ENCODE measurements at places on chromosomes 6 and 20.

GRCh38 chr6:160198606-160199211 is 59.9 kb downstream of the SLC22A2 start:
- DNase-seq = peak; percentile 63

DNA sequence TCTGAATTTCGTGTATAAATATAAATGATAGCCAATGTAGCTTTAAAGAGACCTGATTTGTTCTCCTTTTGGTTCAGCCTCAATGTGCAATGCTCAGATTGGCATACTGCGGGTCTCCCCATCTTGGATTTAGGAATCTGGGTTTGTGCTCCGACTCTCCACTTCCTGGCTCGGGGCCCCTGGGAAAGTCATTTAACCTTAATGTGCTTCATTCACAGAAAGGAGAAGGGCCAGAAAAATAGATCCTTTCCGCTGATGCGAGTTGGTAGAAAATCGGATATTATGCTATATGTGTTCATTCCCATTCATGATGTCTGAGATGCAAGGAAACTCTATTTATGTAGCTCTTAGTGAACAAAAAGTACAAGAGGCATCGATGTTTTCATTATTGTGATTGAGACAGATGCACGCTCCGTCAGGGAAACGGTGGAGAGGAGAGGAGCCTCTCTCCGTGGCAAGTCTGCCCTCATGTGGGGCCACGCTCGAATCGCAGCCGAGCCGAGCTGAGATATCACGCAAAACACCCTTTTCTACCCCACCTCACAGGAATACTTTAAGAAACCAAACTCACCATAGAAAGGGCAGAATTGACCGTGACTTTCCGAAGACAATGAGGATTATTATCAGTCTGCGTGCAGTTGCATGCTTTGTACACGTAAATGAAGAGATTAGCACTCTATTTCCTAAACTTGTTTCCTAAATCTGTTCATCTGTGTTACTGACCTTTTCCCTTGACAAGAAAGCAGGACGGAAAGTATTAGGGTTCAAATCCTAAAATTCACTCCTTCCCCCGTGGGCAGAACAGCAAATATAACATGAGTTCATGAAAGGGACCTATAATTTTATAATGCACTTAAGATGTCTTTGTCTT is 136.6 kb downstream of the COL9A1 start:
- DNase-seq = peak; percentile 75

DNA sequence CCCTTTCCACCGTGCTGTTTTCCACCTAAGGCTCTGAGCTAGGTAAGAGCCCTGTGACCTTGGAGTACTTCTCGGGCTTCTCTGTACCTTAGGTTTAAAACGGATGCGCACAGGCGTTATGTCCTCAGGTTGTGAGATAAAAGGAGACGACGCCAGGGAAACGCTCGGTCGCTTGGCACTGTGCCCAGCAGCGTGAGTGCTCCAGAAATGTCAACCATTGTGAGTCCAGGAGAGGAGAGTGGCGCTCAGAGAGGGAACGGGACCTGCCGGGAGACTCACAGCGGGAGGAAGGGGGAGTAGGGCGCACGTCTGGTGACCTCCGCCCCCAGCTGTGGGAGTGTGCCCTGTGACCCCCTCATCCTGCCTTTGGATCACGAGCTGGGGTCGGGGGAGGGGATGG is 33.8 kb upstream of the SCRT2 start:
- peak; percentile 56 for DNase-seq

GRCh38 chr6:43769526-43770371 is at the start of gene VEGFA:
Gene VEGFA, plus strand, starts transcription at chr6:43770211.
- DNase-seq = peak; percentile 92

- DNase-seq = peak; percentile 27
Measured at GRCh38 chr6:14396826-14397517, 279.4 kb downstream of the CD83 start.

DNA sequence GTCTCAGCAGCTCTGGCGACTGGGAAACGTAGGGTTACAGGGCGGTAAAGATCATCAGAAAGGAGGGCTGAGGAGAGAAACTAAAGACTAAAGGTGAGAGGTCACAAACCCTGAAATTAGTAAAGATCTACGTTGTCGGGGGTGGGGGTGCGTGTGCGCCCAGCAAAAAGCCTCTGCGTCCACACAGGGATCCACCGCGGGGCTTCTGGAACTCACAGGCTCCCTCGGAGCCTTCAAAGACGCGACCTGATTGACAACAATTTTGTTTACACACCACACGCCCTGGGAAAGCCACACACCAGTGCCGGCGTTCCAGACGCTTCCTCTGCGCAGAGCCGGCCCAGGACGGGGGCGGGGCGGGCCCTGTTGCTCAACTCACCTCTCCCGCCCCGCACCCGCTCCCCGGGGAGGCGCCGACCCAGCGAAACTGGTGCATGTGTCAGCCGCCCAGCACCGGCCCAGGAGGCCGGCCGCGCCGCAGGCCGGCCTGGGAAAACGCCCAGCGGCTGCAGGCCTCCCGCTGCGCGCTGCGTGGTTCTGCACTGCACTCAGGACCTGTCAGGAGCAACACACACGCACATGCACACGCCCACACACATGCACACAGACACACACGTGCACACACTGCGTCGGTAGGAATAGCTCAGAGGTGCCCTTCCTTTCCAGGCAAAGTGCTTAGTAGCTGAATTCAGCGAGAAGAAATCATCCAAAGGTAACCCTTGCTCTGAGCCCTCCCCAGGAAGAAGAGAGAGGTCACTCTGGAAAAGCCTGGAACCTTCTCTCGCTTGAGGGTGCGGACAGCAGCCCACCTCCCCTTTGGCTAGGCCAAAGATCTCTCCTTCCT is 57.2 kb upstream of the ARID1B start:
- peak; percentile 97 for DNase-seq

DNA sequence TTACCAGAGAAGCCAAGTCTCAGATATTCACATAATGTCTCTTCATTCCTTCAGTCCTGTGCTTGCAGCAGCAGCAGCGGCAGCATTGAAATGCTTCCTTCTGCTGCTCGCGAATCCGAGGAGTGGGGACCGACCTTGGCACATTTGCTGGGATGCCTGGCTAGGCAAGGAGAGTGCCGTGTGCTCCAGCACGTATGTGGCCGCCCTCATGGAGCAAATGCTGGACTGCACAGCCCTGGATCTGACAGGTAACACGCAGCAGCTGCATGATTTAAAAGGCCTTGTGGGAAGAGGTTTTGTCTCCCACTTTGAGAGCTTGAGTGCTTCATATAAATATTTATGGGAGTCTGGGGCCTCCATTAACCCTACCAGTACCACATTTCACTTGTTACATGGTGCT is 9.9 kb downstream of the MAFB start:
- DNase-seq = no peak

GRCh38 chr6:43915208-43915869 is 145.3 kb downstream of the VEGFA start:
- DNase-seq = no peak
